Glomerular endothelial cell (primary cell): ENCODE measurements at places on chromosomes 1 and 21. TPM values are rescaled to one million over a fixed set of nuclear protein-coding genes. Genes with fewer than 3 reads are reported as not detected.

The ZDHHC18 gene
- total RNA-seq: 23.2 and 24.4 TPM in 2 replicates

The CLDN14 gene
- total RNA-seq: 6.1 and 7.9 TPM in 2 replicates

The DIO1 gene
- total RNA-seq: not detected in 2 replicates

The SPRR2E gene
- total RNA-seq: not detected in 2 replicates
